ENCODE measurements at places on chromosomes 11 and 22. TPM values are rescaled to one million over a fixed set of nuclear protein-coding genes. Genes with fewer than 3 reads are reported as not detected.

SMIM38 gene
- total RNA-seq: 0.05 TPM

RFPL1 gene
- not detected for total RNA-seq

NUP50 gene
- total RNA-seq: 36.4 TPM

ELF5 gene
- total RNA-seq: not detected

DYNC2H1 gene
- 5.4 TPM for total RNA-seq

NXPE1 gene
- not detected for total RNA-seq

DLG2 gene
- total RNA-seq: 0.27 TPM
